Motor neuron (in vitro differentiated cells): ENCODE measurements at places on chromosomes 16 and 17.

DNA sequence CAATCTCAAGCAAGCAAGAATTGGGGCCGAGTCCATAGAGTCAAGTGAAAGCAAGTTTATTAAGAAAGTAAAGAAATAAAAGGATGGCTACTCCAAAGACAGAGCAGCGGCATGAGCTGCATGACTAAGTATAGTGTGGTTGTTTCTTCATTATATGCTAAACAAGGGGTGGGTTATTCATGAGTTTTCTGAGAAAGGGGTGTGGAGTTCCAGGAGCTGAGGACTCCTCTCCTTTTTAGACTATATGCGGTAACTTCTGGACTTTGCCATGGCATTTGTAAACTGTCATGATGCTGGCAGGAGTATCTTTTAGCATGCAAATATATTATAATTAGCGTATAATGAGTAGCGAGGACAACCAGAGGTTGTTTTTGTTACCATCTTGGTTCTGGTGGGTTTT lies 819.9 kb downstream of the KCNJ2 start:
- peak; percentile 98 for ATAC-seq

- ATAC-seq: no peak
Measured at GRCh38 chr17:57279432-57279831, 23.1 kb downstream of the MSI2 start.

DNA sequence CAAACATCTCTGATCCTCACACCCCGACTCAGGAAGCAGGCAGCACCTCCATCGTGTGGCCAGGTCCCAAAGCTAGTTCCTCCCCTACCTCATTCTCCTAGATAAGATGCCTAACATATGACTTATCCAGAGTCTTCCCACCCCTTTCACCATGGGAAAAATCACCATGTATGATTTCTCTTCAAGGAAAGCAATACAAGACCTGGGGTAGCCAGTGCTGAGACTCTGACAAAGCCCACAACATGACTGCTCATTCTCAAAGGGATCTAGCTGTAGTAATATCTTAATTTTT lies 45.1 kb downstream of the CMTM4 start:
- ATAC-seq: no peak

DNA sequence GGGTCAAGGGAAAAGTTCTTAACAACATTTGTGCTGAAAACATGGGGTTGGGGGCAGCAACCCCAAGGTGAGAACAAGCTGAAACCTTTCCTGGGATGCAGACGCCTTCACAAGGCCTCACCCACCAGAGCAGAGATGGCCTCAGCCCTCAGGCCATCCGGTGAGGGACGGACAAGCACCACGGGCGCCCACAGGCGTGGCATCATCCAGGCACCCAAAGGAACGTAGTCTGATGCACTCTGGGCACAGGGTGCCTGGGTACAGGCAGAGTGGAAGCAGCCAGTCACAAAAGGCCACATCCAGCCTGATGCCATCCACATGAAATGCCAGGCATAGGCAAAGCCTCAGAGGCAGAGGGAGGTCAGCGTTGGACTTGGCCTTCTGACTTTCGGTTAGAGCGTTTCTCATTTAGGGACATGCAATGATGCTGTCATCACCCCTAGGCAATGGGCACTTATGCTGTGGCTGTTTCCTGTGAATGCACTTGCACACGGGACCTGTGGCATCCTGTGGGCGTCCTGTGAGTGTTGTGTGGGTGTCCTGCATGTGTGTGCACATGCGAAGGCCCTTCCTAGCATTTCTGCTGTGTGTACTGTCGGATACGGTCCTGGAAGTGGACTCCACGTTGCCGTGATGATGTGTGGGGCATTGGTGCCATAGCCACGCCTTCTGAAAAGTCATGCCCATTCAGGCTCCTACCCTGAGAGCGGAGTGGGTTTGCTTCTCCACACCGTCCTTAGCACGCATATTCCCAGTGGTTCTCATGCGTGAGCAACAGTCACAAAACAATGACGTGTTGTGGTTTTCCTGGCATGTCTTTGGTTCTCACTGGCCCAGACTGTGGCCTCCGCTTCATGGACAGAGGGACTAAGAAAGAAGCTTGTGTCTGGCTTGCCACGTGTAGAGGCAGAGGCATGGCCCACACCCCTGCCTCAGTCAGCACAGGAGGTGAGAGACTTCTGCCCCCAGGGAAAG lies 52.7 kb upstream of the ZNF469 start:
- ATAC-seq: no peak

DNA sequence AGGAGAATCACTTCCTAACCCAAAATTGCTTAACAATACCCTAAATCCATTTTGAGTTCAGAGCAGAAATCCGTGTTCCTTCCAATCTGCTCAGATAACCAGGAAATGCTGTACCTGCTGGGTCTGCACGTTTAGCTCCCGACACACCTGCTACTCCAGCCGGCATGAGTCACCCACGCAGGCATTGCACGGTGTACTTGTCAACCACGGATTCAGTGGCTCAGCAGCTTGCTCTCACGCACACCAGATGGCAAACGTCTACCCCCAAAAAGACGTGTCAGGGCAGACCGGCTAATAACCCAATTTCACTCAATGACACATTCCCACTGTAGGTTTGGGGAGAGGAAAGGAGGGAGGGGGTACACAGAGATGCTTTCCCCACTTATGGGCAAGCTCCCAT lies 468.1 kb downstream of the SOX9 start:
- ATAC-seq: no peak

DNA sequence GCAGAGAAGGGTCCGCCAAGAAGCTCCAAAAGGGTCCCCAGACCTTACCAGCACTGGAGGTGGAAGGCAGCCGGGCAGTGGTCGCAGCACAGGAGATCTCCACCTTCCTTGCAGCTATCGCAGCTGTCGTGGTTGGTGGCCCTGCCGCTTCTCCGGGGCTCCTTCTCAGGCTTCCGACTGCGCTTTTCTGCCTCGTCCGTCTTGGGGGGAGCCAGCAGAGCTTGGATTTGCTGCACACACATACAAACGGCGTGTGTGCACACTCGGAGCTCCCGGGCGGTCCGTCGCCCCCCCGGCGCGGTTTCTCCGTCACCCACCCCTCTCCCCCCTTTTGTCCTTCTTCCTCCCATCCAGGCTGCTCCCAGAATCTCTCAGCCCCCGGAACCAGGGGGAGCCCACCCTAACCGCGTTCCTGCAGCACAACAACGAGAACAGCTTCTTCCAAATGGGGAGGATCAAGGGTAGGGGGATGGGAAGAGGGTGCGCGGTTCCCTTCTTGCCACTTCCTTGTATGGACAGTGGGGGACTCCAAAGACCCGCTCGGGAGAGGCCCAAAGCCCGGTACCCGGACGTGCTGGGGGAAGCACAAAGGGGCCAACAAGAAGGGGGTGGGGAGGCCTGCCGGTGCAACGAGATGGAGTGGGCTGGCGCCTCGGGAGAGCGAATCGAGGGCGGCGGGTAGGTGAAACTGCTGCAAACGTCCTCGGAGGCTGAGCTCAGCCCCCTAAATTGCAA lies 1.1 kb downstream of the PHF12 start:
- no peak for ATAC-seq

DNA sequence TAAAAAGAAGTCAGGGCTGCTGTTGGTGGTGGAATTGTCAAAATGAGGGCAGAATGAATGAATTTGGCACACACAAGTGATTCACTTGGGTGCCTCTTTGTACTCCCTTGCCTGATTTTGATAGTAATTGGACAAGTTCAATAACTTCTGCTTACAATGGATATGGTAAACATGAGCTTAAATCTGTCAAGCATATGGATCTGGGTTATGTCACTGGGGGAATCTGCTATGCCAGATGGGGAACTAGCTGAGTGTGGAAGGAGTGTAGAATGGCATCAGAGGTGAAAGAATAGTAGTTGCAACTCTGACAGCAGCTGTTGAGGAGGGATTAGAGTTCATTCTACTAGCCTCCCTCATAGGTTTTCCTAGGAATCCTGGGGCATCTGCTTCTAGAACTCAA lies 724.2 kb upstream of the CDH8 start:
- ATAC-seq: no peak

- ATAC-seq: no peak
Measured at GRCh38 chr17:78719630-78720298, 62.3 kb downstream of the CYTH1 start.

GRCh38 chr17:60229188-60229802 lies 79.5 kb downstream of the CA4 start:
- ATAC-seq: no peak

DNA sequence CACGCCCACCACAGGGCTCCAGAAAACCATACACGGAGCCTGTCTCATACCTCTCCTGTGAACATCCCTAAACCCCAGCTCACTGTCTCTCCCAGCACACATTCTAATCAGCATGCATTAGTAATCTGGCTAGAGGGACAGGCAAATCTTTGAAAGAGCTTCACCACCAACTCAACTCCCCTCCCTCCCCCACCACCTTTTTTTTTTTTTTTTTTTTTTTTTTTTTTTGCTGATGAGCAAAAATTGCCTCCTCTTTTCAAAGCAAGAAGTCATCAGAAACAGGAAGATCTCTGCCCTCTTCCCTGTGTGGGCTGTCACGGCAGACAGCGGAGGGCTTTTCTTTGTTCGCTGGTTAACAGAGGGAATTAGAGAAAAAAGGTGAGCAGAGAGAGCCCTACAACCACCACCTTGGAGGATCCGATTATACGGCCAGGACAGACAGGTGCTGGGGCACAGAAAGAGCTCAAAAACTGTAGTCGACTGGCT lies 19.9 kb downstream of the GAS7 start:
- peak; percentile 56 for ATAC-seq

- no peak for ATAC-seq
Measured at GRCh38 chr16:24939224-24939623, 75.9 kb downstream of the ARHGAP17 start.

DNA sequence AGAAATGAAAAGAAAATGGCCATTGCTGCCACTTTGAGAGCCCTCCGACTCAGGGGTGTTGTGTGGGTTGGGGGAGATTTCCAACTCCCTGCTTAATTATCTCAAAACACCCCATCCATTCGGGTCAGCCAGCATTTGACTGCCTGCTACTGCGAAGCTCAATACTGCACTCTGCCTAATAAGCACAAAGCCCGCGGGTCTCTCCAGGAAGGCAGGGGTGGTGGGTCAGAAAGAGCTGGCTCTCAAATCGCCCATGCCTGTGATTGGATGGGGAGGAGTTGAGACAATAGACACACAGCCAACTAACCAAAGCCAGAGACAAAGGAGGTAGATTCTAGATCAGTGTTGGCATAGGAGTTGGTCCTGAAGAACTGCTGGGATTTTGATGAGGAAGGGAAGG lies 2.3 kb upstream of the XAF1 start:
- ATAC-seq: no peak

GRCh38 chr17:10286324-10286723 lies 86.5 kb downstream of the MYH13 start:
- ATAC-seq: no peak

DNA sequence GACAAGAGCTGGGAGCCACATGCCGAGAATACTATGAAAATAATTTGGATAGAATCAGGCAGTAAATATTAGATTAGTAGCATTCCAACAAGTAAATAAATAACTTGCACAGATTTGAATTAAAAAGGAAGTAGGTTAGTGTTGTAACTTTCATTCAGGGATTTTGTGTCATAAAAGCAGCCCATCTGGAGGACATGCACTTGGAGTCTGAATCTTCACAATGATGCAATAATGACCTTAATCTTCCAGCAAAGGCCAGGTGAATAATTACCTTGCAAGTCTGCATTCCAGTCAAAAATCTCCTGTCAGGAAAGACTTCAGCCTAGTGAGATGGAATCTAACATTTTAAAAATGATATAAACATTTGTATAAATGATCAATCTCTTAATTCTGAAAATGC lies 518.1 kb downstream of the KCNJ2 start:
- no peak for ATAC-seq

DNA sequence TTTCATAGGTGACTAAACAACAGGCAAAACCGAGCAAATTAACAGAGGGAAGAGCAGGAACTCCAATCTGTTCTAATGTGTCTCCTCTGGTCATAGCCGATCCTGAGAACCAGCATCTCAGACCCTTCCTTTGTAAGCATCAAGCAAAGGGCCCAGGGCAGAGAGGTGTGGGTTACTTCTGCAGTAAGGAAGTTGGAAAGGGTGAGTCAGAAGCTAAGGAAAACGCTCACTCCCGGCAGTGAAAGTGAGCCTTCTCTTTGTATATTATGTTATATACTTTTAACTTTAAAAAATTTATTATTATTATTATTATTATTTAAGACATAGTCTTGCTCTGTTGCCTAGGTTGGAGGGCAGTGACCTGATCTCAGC lies 77.7 kb downstream of the MRM3 start:
- no peak for ATAC-seq

GRCh38 chr17:78774453-78774852 lies 7.6 kb downstream of the CYTH1 start:
- no peak for ATAC-seq

DNA sequence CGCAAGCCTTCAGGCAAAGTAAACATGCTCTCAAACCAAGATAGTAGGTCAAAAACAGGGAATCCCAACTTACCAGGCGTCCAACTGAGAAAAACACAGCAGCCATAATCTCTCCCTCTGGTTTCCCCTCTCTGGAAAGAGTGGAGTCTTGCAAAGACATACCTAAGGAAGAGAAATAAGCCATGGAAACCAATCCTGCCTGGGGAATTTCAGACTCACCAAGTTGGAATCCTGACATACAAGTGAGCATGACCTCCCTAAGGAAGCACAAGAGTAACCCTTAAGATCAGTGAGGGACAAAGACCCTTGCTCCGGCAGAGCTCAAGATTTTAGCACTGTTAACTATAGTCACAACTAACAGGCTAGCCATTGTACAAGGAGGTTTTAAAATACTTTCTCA lies 4.1 kb downstream of the ZNF624 start:
- no peak for ATAC-seq

DNA sequence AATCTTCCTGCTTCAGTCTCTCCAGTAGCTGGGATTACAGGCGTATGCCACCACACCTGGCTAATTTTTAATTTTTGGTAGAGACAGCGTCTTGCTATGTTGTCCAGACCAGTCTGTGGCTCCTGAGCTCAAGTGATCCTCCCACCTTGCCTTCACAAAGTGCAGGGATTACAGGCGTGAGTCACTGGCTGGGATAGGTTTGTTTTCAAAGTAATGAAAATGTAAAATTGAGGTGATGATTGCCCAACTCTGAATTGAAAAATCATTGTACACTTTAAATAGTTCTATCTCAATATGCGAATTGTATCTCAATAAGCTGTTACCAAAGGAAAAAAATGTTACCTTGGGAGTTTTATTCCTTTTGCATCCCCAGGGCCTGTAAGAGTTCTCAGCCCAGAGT lies 1.2 kb upstream of the AMFR start:
- ATAC-seq: peak; percentile 24

DNA sequence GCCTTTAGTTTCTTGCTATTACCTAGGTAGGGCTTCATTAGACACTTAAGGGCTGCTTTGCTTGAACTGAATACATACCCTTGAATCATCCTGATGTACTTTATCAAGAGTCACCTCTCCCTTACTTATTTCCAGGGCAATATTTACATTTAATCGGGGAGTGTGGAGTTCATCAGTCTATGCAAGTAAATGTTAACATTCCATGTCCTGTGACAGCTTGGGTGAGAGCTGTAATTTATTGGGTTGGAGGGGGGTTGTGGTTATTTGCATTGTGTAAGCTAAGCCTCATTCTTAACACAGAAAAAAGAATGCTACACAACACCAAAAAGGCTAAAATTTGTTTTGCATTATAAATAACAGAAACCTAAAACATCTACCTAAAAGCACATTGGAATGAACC lies 16.7 kb downstream of the KCNJ16 start:
- peak; percentile 65 for ATAC-seq

- ATAC-seq: peak; percentile 41
Measured at GRCh38 chr17:81735264-81736102, 23.4 kb downstream of the SLC25A10 start.

GRCh38 chr16:4550591-4550990 lies 5.5 kb upstream of the C16orf96 start:
- no peak for ATAC-seq

GRCh38 chr16:31519759-31520431 lies 7.8 kb upstream of the AHSP start:
- ATAC-seq: peak; percentile 98
